Central memory CD8-positive, alpha-beta T cell (primary cell): ENCODE measurements at places on chromosomes 2 and 18.

GRCh38 chr2:219592736-219593135, 4.9 kb upstream of the STK11IP start:
- DNase-seq = no peak

DNA sequence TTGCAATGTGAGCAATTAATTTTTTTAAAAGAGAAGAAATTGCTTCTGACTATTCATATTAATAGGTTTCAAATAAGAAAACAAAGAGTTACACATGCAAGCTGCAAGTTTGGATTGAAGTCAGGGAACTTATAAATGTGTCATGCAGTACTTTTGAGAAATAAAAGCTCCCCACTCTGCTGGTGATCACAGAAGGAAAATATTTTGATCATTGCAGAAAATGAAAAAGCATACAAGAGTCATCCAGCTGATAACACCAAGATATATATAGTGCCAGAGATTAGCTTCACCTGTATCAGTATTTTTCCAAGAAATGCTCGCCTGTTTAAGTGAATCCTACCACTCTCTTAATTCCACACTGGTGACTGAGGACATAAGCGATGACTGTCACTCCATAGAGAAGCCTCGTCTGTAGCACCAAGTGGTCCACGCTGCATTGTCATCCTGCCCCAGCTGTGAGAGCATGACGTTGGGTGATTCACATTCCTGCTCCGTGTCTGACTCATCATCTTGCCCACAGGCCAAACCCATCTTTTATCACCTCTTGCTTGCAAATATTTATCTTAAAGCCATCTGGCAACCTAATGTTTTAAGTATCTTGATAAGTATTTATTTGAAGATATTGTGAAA, 178.0 kb downstream of the ASXL3 start:
- no peak for DNase-seq

GRCh38 chr2:46383784-46384456, 86.7 kb downstream of the EPAS1 start:
- no peak for DNase-seq

GRCh38 chr18:39162013-39162827, 1596.6 kb upstream of the CELF4 start:
- DNase-seq = no peak

- DNase-seq = no peak
Measured at GRCh38 chr2:10325278-10326145, 22.8 kb downstream of the HPCAL1 start.

DNA sequence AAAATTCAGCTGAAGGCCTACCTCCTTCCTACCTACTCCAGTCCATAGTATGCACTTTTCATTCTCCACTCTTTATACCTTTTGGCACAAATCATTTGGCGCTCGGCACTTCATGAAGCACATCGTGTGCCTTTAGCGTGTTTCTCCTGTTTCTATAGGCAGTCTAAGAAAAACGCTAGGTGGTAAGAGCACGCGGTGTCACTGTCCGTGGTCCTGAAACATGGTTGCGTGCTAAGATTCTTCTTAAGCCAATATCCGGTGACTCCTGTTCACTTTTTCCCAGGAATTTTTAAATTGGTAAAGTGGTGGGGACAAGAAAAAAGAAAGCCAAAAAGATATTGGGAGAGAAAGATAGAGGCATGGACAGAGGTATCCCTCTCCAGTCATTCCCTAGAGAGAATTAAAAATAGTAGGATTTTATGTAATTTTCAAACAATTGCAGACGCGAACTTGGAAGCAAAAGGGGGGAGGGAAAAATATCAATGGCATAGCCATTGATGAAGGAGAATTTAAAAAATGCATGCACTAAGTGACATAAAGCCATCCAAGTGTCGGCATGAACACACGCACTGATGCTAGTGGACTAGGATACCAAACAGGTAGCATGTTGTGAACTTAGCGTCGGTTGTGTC, 1.4 kb upstream of the CTNNA2 start:
- DNase-seq = no peak

DNA sequence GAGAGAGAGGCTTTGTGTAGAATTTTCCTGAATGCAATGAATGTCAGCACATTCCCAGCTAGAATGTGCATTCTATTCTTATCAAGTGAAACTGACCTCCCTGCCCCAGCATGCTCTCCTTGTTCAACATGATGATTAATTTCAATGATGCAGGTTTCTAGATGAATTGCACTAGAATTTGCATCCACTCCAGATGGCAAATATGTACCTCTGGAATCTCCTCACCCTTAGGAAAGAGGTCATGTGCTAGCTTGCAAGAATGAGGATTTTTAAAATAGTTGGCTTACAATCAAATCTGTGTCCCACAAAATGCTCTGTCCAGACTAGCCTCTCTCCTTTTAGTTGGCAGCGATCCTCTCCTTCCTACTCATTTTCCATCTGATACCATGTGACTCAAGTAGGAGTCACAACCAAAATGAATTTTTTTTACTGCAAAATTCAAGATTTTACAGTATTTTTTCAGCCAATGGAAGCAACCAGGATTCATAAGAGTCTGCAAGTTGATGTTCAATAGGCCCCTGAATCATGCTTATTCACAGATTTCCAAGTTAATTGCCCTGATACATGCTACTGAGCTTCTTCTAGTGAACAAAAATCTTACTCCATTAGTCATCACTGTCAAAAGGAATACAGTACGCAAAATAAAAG, 21.0 kb upstream of the STAT4 start:
- no peak for DNase-seq

- no peak for DNase-seq
Measured at GRCh38 chr2:155842103-155842502, 490.4 kb downstream of the NR4A2 start.

DNA sequence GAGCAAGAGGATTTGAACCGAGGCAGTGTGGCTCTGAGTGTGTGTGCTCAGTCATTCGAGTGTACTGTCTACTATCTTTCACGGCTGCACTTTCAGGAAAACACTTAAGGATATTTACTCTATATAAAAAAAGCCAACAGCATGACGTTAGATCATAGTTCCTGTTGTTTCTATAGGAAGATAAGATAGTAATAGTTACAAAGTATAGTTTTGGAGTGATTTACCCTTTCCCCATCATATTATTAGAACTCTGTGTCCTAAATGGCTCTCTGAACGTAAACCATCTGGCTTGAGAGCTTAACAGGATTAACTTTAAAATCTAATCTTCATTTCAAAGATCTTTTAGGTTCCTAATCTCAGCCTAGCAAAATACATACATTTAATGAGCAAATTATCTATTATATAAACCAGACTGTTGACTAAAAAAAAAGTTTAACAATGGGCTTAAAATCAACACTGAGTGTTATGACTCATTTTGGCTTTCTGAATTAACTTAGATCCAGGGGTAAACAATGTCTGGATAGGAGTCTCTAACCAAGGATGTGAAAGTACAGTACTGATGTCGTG, 150.3 kb upstream of the DNMT3A start:
- DNase-seq = no peak

DNA sequence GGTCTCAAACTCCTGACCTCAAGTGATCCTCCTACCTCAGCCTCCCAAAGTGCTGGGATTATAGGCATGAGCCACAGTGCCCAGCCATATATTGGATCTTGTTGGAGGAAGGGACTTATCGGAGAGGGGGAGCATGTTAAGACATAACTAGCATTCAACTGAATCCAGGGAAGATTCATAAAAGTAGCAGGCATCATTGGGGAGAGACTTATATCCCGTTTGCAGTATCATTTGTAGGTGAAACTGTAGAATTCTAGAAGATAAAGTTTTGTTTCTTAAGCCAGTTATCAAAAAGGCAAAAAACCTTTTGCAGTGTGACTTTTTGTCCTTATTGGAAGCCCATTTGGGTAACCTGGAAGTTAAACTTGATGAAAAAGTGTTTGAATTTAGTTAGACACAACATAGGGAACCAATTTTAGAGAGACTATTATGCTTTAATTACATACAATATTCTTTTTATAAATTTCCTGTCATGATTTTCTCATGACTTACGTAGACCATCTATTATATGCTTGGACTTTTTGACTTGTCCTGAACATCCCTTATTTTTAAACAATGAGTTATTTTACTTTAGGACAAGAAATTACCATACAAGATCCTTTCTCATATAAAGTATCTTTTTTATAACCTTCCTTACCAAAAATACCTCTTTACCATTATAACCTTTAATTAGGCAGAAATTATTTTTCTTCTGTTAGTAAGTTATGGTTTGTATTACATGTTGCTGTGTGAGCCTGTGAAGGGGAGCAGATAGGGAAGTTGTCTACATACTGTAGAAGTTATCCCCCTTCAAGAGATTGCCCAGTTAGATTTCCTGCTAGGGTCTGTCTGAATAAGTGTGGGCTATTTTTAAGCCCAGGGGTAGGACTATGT, 20.3 kb downstream of the RAB3GAP1 start:
- DNase-seq = no peak

DNA sequence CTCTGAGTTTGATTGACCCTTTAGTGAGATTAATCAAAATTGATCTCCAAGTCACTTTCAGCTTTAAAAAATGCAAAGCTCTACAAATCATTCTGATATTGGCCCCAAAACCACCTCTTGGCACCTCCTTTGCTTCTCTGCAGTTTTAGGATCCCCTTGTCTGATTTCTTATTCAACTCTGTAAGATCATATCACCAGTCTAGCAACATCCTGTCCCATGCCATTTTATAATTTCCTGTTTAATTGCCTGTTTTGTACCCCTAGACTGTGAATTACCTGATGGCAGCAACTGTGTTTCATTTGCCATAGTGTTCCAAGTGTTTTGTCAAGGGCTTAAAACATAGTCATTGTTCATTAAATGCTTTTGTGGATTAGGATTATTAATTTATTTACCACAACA, 406.3 kb upstream of the TRIB2 start:
- no peak for DNase-seq

DNA sequence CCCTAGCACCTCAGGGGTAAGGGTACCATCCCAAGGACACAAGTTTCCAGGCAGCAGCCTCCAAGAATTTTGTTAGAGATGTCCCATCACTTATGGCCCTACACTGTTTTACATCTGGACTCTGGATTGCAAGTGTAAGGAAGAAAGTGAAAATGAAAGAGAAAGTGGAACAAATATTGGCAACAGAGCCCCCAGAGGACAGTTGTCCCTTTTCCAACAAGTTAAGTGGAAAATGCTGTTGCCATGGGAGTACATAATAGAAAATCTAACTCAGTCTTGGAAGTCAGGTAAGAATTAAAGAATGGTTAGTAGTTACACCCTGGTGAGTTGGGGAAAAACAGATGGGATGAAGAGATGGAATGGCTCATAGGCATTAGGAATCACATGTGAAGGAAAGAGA, 50.6 kb downstream of the TTC21B start:
- DNase-seq = no peak

GRCh38 chr2:166957686-166958085, 69.4 kb downstream of the XIRP2 start:
- DNase-seq = no peak

DNA sequence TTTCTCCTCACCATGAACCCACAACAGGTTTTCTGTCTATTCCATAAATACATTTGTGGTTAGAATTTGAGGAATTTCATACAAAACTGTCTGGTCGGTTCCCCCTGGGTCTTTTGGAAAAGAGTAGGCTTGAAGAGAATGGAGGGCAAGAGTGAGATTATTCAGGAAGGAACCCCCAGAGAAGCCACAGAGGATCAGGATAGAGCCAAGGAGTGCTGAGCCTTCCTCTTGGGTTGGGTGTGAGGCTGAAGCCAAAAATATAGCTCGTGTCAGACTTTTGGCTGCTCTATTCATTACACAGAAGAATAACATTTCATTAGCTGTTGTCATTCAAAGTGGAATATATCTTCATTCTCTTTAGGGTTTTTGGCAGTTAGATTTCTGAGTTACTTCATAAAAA, 45.9 kb upstream of the YES1 start:
- DNase-seq = no peak

DNA sequence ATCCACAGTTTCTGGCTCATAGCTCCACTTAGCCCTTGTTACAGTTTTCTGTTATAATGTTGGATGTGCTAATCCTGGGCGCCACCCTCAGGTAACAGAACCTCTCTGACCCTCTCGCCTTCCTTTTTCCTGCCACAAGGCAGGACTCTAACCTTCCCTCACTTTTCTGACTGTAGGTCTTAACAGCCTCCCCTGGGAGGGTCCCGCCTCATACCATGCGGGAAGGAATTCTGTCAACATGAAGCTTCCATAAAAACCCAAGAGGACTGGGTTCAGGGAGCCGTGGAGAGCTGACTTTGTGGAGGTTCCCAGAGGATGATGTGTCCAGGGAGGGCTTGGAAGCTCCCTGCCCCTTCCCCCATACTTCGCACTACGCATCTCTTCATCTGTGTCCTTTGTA, 11.9 kb upstream of the RAB17 start:
- DNase-seq = no peak

GRCh38 chr2:234973008-234973407, 21.2 kb downstream of the SH3BP4 start:
- DNase-seq = no peak

DNA sequence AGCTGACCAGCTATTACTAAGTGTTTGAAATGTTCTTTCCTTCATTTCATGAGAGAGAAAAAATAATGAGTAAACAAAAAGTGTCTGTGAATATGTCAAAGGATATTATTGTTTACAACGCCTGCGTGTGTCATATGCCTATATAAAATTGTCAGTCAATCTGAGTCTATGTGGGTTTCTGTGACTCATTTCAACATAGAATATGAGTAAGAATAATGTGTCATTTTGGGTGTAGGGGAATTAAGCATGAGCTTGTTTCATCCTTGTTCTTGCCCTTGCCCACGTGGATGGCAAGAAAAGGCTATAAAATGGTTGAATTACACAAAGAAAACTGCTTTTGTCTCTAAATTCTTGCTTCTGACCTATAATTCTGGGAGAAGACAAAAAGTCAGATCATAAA, 466.0 kb downstream of the PTH2R start:
- DNase-seq = no peak

DNA sequence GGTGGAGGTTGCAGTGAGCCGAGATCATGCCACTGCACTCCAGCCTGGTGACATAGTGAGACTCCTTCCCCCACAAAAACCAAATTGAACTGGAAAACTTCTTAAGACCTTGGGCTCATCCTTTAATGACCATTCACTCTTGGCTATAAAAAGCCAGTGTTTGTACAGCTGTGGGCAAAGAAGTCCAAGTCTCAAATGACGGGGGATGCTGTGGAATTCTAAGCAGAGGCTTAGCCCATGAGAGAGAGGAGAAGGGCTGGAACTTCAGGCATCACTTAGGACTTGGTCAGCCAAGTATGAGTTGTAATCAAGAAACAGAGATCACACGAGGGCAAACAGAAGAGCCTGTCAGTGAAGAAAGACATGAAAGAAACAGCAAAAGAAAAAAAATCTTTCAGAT, 79.3 kb upstream of the POU3F3 start:
- DNase-seq = no peak

- DNase-seq = no peak
Measured at GRCh38 chr2:28449126-28449487, 46.8 kb upstream of the PLB1 start.

DNA sequence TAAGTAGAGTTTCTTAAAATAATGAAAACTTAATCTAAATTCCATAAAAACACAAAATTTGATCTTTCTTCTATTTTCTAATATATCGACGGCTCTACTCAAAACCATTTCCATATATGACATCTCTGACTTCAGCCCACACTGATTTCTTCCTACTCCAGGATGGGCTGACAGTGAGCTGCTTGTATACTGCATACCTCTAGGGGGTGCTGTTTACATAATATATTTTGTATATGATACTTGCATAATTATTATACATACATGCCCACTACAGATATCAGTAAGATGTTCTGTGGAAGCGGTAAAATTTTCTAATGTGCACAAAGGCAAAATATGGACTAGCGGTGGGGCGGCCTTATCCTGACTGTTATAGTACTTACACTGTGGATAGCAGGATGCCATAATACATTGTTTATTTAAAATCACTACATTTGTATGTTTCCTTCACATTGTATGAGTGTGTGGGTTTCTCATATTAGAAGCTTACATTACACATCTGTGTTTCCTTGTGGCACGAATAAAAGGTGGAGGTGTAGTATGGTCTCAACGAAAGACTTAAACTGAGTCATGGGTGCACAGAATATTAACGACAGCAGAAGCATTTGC, 66.1 kb upstream of the NXPH2 start:
- no peak for DNase-seq
